NCI-H446 (cell line): ENCODE measurements at places on chromosomes 2 and 18.

DNA sequence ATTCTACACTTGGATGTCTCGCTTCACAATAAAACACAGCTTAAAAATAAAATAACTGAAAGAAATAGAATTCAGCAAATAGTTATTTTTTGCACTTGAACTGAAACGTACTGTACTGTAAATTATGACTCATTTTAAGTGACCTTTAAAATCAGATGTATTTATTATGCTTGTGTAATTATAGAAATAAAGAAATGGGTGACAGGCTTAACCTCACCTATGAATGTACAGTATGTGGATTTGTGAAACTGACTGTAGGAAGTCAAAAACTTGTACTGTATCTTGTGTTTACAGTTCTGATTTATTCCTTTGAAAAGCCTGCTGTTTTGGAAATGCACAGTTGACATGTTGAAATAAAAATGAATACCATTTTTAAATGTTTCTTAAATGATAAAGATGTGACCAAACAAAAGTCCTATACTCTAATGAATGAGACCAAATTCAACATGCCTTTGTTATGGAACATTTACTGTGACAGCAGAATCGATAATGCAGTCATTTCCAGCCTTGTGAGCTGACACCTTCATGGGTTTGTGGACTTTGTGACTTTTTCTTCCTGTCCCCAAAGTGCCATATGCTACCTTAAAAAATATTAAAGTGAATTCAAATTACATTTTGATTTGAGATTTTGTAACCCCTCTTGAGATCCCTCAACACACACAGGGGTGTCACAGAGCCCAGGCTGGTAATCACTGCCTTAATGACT, 32.7 kb downstream of the NEMP2 start:
- DNase-seq = no peak

- DNase-seq = no peak
Measured at GRCh38 chr2:230873661-230874401, 9.1 kb downstream of the ITM2C start.

- DNase-seq = no peak
Measured at GRCh38 chr18:31646332-31647126, 37.9 kb downstream of the B4GALT6 start.

GRCh38 chr2:74253971-74254310, 55.5 kb downstream of the MTHFD2 start:
- DNase-seq = no peak

- DNase-seq = no peak
Measured at GRCh38 chr2:39241588-39241987, 2.2 kb downstream of the CDKL4 start.

GRCh38 chr2:12716282-12717190, at the start of gene TRIB2:
Gene TRIB2 (plus strand): TSS chr2:12716936. CDS start chr2:12718308, 1,372 bp downstream.
- peak; percentile 7 for DNase-seq

GRCh38 chr2:105675841-105676240, 68.9 kb upstream of the NCK2 start:
- no peak for DNase-seq

GRCh38 chr2:227256605-227257004, 68.4 kb upstream of the MFF start:
- DNase-seq = no peak

- DNase-seq = no peak
Measured at GRCh38 chr2:28310107-28310506, 82.6 kb upstream of the FOSL2 start.

- no peak for DNase-seq
Measured at GRCh38 chr2:63845866-63846265, 4.2 kb downstream of the UGP2 start.

DNA sequence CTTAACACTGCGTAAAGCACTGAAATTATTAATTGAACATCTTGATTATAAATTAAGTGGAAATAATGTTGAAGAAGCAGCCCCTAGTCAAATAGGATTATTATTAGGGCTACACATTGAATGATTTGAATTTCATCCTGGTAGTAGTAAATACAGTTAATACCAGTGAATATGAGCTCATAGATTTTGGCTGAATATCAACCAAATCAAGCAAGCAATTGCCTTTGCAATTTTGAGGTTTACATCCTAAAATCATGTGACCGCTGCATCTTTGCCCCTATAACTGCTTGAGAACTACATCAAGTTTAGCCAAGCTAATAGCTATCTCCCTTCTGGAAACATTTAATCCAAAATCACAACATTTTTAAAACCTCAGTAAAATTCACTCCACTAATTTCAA, 801.2 kb upstream of the PIK3C3 start:
- DNase-seq = no peak
